ENCODE measurements at places on chromosomes 2 and 18. TPM values are rescaled to one million over a fixed set of nuclear protein-coding genes. Genes with fewer than 3 reads are reported as not detected.
A peak's percentile ranks its signal among the peaks of the same experiment; 100 is the strongest.

Gene CRYGD
- 0.76 TPM for total RNA-seq

Gene CYBRD1
- 0.54 TPM for total RNA-seq

Gene MRO
- total RNA-seq = not detected

Gene NPAS2
- 0.54 TPM for total RNA-seq

DNA sequence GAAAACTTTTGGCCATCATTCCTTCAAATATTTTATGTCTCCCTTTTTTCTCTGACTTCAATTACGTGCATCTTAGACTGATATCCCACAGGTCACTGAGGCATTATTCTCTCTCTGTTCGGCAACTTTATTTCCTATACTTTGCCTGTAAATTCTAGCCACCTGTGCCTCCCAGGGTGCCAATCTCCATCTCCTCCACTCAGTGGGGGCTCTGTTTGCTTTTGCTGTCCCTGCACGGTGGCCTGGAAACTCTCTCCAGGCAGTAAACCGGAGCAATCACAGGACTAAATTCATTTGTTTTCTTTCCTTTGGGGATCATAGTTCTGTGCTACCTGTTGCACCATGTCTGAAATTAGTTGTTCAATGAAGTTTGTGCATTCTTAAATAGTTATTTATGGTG is 9.6 kb upstream of the MTLN start:
- DNase-seq = no peak
- H3K4me3 ChIP-seq = no peak overlapping the region
- H3K36me3 ChIP-seq = no peaks in the 10 kb centered on the region
- H3K27me3 ChIP-seq = peaks cover 4% of the 10 kb centered on the region
- H3K4me1 ChIP-seq = no peaks in the 10 kb centered on the region

DNA sequence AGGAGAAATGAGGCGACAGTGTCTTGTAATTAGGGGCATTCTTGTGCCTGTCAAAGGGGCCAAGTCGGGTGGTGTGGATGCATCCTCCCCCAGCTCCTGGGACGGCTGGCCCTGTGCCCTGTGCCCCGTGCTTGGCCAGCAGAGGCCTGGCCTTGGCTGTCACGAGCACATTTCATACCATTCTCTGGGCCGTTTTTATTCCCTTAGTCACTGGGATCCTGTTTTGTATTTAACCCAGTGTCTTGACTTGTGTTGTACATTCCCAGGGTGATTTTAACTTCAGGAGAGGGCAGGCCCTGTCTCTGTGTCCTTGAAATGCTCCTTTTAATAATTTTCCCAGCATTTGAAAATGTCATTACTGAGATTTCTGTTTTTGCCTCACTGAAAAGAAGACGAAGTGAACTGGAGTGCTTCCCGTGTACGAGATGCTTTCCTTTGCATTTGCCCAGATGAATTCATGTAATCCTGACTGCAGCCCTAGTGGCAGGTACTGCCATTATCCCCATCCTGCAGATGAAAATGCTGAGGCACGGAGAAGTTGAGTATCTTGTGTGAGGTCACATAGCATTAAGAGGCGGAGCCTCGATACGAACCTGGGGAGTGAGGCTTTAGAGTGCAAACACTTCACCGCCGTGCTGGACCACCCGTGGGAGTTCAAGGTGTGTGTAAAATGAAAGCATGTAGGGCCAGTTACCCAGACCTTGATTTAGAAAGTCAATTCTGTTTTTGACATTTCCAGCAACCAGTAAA is 57.0 kb downstream of the SH3RF3 start:
- no peak overlapping the region for H3K4me3 ChIP-seq
- no peaks in the 10 kb centered on the region for H3K27me3 ChIP-seq
- no peak for DNase-seq
- H3K36me3 ChIP-seq = no peaks in the 10 kb centered on the region
- no peak overlapping the region for H3K27ac ChIP-seq

DNA sequence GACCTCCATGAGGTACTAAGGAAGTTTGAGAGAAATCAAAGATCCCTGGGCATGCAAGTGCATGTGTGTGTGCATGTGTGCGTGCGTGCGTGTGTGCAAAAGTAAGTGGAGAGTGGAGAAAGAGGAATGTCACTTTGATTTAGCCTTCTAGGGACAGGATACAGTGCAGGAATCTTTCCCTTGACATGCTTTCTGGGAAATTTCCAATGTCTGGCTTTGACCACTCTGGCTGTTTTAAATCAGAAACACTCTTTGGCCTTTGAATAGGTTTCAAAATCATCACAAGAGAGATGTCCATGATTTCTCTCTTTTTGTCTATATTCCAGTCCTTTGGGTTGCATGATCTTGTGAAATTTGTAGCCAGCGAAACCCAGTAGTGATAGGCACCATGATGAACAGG is 162.0 kb downstream of the ALK start:
- no peaks in the 10 kb centered on the region for H3K36me3 ChIP-seq
- peaks cover 3% of the 10 kb centered on the region for H3K4me1 ChIP-seq
- no peak overlapping the region for H3K27ac ChIP-seq
- no peak for DNase-seq

DNA sequence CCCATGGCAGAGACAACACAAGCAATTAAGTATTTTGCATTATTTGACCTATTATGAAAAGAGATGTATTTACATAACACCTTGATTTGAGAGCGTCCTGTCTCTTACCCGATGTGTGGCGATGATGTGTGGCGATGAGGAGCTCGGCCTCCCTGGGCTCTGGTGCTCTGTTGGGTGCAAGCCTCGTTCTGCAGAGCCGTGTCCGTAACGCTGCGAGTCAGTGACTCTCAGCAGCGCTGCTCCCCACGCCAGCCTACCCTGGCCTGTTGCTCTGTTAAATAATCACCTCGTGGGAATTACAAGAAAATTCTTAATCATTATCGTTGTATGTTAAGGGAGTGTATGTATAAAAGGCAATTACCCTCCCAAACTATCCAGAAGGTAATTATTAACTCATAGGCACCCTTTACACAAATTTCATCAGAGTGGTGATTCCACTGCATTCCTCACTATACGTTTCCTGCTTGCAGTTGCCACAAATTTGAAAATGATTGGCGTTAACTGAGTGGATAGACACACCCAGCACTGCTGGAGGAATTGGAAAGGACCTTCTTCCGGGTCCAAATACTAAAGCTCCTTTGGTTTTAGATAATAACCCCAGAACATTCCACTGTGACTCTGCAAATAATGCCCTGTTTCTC is 52.0 kb upstream of the NFATC1 start:
- H3K27ac ChIP-seq = no peak overlapping the region
- H3K4me1 ChIP-seq = no peaks in the 10 kb centered on the region
- H3K4me3 ChIP-seq = no peak overlapping the region
- H3K36me3 ChIP-seq = peaks cover 15% of the 10 kb centered on the region
- no peak for DNase-seq
- H3K27me3 ChIP-seq = no peaks in the 10 kb centered on the region

DNA sequence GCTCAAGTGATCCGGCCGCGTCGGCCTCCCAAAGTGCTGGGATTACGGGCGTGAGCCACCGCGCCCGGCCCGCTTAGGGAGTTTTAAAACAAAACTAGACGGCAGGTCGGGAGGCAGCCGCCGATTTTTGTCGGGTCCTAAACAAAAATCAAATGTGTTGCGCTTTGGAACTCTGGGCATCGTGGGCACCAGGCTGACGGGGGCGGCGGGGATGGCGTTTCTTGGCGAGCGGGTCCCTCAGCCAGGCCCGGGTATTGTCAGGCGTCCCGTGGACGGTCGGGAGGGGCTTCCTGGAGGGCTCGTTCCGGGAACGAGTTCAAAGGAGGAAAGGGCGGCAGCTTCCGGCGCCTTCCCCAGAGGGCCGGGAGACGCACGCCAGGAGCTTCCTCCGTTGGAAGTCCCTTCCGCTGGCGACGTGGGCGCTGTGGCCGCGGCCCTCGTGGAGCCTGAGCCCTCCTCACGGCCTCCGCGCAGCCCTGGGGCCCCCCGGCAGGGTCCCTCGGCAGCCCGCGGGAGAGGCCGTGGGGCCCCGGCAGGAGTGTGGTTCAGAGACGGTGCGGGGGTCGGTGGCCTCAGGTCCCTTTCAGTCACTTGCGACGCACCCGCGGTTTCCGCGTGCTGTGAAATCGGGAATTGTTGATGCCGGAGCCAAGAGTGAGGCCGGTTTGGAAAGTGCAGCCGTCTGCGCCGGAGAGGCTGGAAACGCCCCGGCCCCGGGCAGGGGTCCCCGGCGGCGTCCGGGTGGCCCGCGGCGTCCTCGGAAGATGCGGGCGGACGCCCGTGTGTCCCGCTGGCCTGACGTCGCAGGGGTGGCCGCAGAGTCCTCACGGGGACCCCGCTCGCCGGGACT is 59.3 kb downstream of the EMILIN2 start:
- no peak overlapping the region for H3K27ac ChIP-seq
- DNase-seq = peak; percentile 38
- H3K4me1 ChIP-seq = peaks cover 2% of the 10 kb centered on the region
- H3K27me3 ChIP-seq = peaks cover 13% of the 10 kb centered on the region

DNA sequence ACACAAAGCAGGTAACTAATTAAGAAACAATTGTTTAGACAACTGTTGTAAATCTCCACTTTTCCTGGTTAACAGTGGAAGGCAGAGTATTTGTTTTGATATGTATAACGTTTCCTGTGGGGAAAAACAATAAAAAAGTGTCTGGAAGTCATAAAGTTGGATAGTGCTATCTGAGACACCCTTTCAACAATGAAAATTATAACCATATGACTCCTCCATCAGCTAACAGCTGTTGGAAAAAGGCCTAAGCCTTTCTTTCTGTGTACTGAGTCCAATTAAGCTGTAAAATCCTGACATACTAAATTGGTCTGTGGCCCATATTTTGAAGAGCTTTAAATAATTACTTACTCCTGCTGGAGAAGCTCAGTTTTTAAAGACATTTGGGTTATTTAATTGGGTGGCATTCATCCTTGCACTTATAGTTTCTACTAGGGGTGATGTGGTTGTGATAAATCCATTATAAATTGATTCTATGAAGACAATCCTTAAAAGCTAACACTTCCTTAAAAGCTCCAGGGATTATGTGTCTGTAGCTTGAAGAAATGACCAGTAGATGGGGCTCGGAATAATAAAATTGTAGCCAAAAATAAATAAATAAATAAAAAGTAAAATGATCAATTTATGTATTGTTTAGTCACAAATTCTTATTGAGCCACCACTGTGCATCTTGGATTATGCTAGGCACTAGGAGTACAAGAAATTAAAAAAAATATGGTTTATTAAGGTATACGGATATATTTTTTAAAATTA is 698.1 kb upstream of the NXPH2 start:
- H3K36me3 ChIP-seq = no peaks in the 10 kb centered on the region
- no peak for DNase-seq
- no peaks in the 10 kb centered on the region for H3K27me3 ChIP-seq
- H3K4me1 ChIP-seq = peaks cover 7% of the 10 kb centered on the region

- no peak overlapping the region for H3K4me3 ChIP-seq
- H3K36me3 ChIP-seq = no peaks in the 10 kb centered on the region
- no peaks in the 10 kb centered on the region for H3K27me3 ChIP-seq
- H3K27ac ChIP-seq = no peak overlapping the region
- no peak for DNase-seq
- H3K4me1 ChIP-seq = no peaks in the 10 kb centered on the region
These were observed 43.2 kb downstream of the SP140 start for GRCh38 chr2:230268606-230269243.

DNA sequence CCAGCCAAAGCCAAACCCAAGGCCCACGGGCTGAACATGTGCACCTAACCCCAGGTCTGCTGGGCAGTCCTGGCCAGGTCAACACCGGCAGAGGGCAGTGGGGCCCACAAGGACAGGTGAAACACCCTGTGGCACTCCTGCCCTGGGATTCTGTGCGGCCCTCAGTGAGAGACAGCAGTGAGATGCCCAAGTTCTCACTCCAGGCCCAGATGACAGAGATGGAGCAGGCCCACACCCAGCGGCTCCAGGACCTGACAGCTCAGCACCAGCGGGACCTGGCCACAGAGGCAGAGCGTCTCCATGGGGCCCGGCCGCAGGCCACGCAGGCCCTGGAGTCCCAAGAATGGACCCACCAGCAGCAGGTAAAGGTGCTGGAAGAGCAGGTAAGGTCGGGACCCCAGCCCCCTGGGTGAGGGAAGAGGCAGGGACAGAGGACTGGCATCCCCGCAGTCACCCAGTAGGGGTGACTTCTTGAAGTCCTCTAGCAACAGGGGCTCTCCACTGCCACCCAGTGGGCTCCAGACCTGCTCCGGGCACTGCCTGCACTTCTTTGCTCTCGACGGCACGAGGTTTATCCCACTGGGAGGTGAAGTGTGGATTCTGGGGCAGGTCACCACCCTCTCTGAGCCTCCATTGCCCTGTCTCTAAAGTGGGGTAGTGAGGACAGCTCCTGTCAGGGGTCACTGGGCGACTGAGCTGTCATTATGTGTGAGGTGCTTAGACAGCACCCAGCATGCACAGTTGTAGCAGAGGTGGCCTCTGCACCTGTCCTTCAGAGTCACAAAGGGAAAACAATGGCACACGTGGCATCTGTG is 8.8 kb upstream of the SNED1 start:
- H3K4me1 ChIP-seq = peaks cover 8% of the 10 kb centered on the region
- H3K36me3 ChIP-seq = no peaks in the 10 kb centered on the region
- peaks cover 12% of the 10 kb centered on the region for H3K27me3 ChIP-seq
- no peak overlapping the region for H3K4me3 ChIP-seq
- no peak overlapping the region for H3K27ac ChIP-seq

DNA sequence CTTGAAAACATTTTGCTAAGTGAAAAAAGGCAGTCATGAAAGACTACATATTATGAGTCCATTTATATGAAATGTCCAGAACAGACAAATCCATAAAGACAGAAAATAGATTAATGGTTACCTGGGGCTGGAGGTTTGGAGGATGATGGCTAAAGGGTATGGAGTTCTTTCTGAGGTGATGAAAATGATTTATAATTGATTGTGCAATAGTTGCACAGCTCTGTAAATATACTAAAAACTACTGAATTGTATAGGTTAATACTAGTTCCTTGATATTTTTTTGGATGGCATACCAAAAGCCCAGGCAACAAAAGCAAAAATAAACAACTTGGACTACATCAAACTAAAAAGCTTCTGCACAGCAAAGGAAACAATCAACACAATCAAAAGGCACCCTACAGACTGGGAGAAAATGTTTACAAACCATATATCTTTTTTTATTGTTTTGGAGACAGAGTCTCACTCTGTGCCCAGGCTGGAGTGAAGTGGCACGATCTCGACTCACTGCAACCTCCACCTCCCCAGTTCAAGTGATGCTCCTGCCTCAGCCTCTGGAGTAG is 21.5 kb downstream of the SOS1 start:
- no peak overlapping the region for H3K4me3 ChIP-seq
- DNase-seq = no peak
- no peaks in the 10 kb centered on the region for H3K27me3 ChIP-seq
- no peaks in the 10 kb centered on the region for H3K4me1 ChIP-seq
- no peaks in the 10 kb centered on the region for H3K36me3 ChIP-seq

DNA sequence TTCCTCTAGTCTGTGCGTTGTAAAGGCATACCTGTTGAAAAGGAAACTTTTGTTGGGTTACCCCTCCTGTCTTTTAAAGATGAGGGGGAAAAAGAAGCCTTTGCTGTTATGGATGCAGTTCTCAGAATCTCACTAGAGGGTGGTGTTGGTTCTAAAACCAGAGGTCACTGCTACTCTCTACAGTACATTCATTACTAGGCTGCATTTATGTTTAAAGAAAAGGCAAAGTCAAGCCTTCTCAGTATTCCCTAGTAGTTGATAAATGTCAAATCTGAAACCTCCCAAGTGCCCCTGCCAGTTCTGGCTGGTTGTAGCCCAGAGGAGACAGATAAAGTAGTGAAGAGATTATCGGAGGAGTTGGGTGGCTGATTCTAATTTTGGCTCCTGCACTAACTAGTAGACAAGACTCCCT is 1.4 kb upstream of the PLCL1 start:
- peaks cover 7% of the 10 kb centered on the region for H3K27me3 ChIP-seq
- H3K36me3 ChIP-seq = peaks cover 3% of the 10 kb centered on the region
- no peak for DNase-seq
- H3K27ac ChIP-seq = no peak overlapping the region
- H3K4me1 ChIP-seq = peaks cover 37% of the 10 kb centered on the region
- peak overlapping the region; percentile 43 for H3K4me3 ChIP-seq

All from glutamatergic neuron (in vitro differentiated cells).